Naive thymus-derived CD8-positive, alpha-beta T cell (primary cell): ENCODE measurements at places on chromosomes 6 and 20.

- peaks cover 4% of the 10 kb centered on the region for H3K36me3 ChIP-seq
- H3K27ac ChIP-seq = no peak overlapping the region
- H3K27me3 ChIP-seq = no peaks in the 10 kb centered on the region
- H3K4me3 ChIP-seq = no peak overlapping the region
Observed at GRCh38 chr6:53815381-53816119, 20.7 kb downstream of the LRRC1 start.

DNA sequence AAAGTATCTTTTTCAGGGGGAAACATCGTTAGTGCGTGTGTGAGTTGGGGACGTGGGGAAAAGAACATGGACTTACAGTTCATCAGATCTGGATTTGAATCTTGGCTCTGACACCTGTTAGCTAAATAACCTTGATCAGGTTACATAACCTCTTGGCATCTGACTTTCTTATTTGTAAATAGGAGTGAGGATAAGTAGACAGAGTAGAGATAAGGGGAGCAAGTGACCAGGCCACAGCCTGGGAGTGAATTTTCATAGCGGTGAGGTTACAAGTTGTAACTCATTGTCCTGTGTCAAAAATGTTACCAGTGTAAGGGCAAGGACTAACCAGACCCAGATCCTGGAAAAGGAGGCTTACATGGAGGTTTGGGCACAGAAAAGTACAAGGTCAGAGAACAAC is 733.5 kb upstream of the MMS22L start:
- no peaks in the 10 kb centered on the region for H3K4me1 ChIP-seq
- no peaks in the 10 kb centered on the region for H3K27me3 ChIP-seq
- H3K27ac ChIP-seq = no peak overlapping the region
- no peaks in the 10 kb centered on the region for H3K36me3 ChIP-seq
- DNase-seq = no peak

DNA sequence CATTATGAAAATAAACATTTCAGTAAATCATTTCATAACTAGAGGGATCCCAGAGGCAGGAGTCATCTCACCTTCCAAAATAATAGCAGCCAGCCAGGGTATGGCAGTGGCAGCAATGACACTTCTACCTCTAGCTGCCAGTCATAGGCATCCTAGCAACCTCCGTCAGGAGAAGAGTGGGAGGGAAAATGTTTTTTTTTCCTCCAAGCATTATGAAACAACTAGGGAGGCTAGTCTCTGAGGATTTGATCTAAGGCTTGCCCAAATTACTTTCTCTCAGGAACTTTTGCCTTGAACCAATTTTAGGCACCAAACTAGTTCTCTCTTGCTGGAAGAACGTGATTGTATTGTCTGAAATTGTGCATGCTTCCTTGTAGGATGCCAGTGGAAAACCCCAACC is 208.7 kb upstream of the PREP start:
- H3K27me3 ChIP-seq = peaks cover 10% of the 10 kb centered on the region
- H3K4me1 ChIP-seq = peaks cover 4% of the 10 kb centered on the region
- no peak overlapping the region for H3K4me3 ChIP-seq
- DNase-seq = no peak
- no peak overlapping the region for H3K27ac ChIP-seq

DNA sequence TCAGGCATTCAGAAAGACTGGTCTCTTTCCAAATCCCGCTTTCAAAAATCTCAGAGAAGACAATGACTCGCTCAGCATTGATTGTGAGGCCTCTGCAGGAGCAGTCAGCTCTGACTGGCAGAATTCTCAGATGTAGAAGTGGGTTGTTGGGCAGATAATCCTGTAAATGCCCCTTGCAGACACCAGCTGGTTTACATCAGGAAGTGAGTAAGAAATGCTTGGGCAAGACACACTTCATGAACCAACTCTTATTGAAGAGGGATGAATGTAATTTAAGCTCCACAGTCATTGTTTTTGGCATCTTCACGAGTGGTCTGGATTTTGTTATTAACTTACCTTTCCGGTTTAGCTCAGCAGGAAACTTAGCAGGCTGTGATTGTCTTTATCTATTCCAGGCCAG is 166.6 kb downstream of the PLCB4 start:
- H3K27ac ChIP-seq = no peak overlapping the region
- H3K4me1 ChIP-seq = no peaks in the 10 kb centered on the region
- H3K36me3 ChIP-seq = no peaks in the 10 kb centered on the region

- H3K27me3 ChIP-seq = no peaks in the 10 kb centered on the region
- no peaks in the 10 kb centered on the region for H3K36me3 ChIP-seq
Observed at GRCh38 chr20:5528719-5529256, 212.0 kb upstream of the PROKR2 start.

- DNase-seq = no peak
- no peak overlapping the region for H3K4me3 ChIP-seq
- H3K27ac ChIP-seq = no peak overlapping the region
- H3K4me1 ChIP-seq = peaks cover 3% of the 10 kb centered on the region
- H3K36me3 ChIP-seq = peaks cover 11% of the 10 kb centered on the region
Observed at GRCh38 chr6:159943101-159943632, 25.7 kb upstream of the IGF2R start.

GRCh38 chr6:154157082-154157481 is 118.0 kb downstream of the OPRM1 start:
- H3K27me3 ChIP-seq = no peaks in the 10 kb centered on the region
- H3K27ac ChIP-seq = peak overlapping the region; percentile 94
- H3K4me1 ChIP-seq = peaks cover 54% of the 10 kb centered on the region
- H3K36me3 ChIP-seq = peaks cover 27% of the 10 kb centered on the region
- H3K4me3 ChIP-seq = peak overlapping the region; percentile 83

DNA sequence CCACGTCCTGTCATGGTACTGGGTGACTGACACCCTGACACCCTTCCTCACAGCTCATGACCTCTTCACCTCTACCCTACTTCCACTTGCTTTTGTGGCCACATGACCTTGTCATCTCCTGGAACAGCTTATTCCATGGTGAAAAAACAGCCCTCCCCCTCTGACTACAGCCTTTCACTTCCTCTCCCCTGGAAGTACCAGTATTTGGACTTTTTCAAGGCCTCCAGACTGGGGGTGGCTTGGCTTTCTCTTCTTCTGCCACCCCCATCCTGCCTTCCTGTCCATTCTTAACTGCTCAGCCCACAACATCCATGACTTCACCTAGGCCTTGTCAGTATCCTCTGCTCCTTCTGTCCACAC is 168.4 kb downstream of the CARMIL1 start:
- no peak overlapping the region for H3K27ac ChIP-seq
- no peak for DNase-seq
- no peak overlapping the region for H3K4me3 ChIP-seq
- peaks cover 15% of the 10 kb centered on the region for H3K36me3 ChIP-seq
- no peaks in the 10 kb centered on the region for H3K27me3 ChIP-seq
- peaks cover 39% of the 10 kb centered on the region for H3K4me1 ChIP-seq

DNA sequence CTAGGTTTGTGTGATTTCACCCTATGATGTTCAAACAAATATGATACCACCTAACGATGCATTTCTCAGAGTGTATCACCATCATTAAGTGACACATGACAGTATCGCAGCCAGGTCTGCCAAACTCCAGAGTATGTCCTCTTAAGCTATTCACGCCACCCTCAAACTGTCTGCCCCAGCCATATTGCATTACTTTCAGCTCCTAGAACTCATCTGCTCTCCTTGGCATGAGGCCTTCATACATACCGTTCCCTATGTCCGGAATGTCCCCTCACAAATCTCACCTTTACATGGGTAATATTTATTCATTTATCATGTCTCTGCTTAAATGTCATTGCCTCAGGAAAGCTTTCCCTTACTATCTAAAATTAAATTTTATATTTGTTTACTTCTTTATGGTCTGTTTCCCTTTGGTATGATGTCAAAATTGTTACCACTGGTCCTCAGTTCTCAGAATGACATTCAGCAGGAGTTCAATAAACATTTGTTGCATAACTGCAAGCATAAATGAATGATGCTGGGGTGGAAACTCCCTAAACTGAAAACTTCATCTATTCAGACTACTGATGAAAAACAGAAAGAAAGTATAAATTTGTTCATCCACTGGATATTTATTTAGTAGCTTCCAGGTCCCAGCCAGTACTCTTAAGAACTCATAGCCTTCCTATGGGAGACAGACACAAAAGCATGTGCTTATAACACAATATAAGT is 3.2 kb downstream of the SESN1 start:
- no peak for DNase-seq
- H3K36me3 ChIP-seq = peaks cover 3% of the 10 kb centered on the region
- peaks cover 50% of the 10 kb centered on the region for H3K4me1 ChIP-seq
- no peaks in the 10 kb centered on the region for H3K27me3 ChIP-seq
- no peak overlapping the region for H3K27ac ChIP-seq
- peak overlapping the region; percentile 60 for H3K4me3 ChIP-seq

DNA sequence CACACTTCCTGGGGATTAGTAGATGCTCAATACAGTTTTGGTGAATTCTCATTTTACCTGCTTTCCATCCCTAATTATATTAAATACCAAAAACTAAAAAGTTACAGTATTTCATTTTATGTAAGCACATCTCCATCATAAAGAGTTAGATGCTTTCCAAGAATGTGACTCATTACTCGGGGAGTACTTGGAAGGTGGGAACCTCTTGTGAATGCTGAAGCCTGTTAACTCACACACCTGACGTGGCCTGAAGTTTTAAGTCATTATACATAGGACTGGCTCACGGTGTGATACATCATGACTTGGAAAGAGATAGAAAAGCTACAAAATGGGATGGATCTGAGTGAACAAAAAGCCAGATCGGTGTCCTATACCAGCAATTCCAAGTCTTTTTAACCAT is 2.2 kb upstream of the OSER1 start:
- H3K27me3 ChIP-seq = no peaks in the 10 kb centered on the region
- H3K27ac ChIP-seq = peak overlapping the region; percentile 100
- H3K4me1 ChIP-seq = peaks cover 39% of the 10 kb centered on the region
- peaks cover 11% of the 10 kb centered on the region for H3K36me3 ChIP-seq

DNA sequence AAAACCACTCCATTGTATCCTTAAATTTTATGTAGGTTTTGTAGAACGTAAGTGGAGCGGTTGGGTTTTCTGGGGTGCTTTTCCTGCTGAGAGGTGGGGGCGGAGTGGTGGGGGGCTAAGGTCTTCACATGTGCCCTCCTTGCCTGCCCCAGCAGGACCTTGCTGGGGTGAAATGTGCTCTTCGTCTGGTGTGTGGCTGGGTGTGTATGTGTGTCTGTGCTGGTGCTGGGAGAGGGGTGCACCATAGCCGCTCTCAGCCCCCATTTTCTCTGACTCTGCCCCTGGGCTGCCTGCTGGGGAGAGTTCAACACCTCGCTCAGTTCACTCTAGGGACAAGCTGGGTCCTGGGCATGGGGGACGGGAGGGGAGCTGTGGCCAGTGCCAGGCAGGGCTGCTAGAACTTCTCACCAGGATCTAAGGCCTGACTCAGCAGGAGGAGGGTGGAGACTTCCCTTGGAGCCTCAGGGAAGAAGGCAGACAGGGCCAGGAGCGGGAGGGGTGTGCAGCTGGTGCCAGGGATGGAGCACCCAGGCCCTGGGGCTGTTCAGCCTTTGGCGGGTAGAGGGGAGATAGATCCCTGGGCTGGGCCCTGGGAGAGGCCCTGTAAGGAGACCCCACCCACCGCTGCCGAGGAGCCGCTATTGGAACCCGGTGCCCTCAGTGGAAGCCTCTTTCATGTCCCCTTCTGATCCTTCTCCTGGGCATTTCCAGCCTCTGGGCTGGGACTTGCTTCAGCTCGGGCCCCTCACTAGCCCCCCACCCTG is 4.8 kb downstream of the SOX18 start:
- DNase-seq = no peak
- H3K27me3 ChIP-seq = peaks cover 16% of the 10 kb centered on the region
- no peaks in the 10 kb centered on the region for H3K36me3 ChIP-seq
- H3K4me1 ChIP-seq = peaks cover 50% of the 10 kb centered on the region

DNA sequence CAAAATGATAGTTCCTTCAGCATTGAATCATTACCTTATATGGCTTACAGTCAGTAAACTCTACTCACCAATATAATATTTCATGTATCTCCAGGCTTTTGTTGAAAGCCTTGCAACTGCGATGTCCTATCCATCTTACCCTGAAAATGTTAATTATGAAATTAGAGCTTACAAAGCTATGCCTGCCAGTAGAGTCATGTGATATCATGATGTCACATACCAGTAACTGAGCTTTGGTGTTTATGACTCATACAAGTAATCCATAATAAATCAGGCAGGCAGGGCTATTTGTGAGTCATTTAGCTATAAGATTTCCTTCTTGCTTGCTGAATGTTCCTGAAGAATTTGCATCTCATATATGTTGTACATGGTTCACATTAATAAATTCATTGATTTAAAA is 44.9 kb upstream of the FAM83B start:
- no peaks in the 10 kb centered on the region for H3K36me3 ChIP-seq
- no peak overlapping the region for H3K27ac ChIP-seq
- no peaks in the 10 kb centered on the region for H3K4me1 ChIP-seq
- no peak overlapping the region for H3K4me3 ChIP-seq
- no peak for DNase-seq
- H3K27me3 ChIP-seq = no peaks in the 10 kb centered on the region

GRCh38 chr6:148286563-148286962 is 56.1 kb upstream of the SASH1 start:
- no peak overlapping the region for H3K27ac ChIP-seq
- no peaks in the 10 kb centered on the region for H3K4me1 ChIP-seq
- no peaks in the 10 kb centered on the region for H3K36me3 ChIP-seq
- peaks cover 14% of the 10 kb centered on the region for H3K27me3 ChIP-seq
